ENCODE measurements at places on chromosomes 7 and 10. TPM values are rescaled to one million over a fixed set of nuclear protein-coding genes. Genes with fewer than 3 reads are reported as not detected.

DNA sequence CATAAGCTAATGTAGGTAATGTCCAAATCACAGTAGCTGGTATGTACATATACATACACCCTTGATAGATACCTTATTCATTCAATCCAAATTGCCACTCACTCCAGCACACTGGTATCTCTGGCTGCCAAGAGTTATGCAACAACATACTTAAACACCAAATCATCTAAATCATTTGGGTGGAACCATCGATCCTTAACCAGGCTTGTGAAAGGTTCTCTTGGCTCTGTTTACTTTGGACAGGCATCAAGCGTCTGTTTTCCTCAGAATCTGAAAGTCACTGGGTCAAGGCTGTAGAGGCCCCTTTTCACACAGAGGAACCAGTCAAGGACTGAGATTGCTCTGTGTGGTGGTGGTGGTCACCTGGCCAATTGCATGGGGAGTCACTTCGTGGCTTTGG, 24.6 kb downstream of the JAZF1 start:
- no peak for DNase-seq

DNA sequence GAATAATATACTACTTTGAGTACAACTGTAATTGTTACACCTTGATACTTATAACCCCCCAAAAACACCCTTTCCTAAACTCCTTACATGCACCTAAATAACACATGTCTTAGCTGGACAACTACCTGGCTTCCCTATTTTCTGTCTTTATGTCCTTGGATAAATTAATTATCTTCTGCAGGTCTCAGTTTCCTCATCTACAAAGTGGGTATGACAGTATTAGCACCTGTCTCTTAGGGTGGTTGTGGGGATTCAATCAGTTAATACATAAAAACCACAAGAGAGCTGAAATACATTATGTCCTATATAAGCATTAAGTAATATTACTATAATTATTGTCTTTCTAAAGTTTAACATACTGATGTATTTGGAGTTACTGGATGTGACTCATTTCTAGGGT, 10.8 kb downstream of the STEAP2 start:
- DNase-seq, result no peak

The OPN4 gene
- not detected for total RNA-seq

DNA sequence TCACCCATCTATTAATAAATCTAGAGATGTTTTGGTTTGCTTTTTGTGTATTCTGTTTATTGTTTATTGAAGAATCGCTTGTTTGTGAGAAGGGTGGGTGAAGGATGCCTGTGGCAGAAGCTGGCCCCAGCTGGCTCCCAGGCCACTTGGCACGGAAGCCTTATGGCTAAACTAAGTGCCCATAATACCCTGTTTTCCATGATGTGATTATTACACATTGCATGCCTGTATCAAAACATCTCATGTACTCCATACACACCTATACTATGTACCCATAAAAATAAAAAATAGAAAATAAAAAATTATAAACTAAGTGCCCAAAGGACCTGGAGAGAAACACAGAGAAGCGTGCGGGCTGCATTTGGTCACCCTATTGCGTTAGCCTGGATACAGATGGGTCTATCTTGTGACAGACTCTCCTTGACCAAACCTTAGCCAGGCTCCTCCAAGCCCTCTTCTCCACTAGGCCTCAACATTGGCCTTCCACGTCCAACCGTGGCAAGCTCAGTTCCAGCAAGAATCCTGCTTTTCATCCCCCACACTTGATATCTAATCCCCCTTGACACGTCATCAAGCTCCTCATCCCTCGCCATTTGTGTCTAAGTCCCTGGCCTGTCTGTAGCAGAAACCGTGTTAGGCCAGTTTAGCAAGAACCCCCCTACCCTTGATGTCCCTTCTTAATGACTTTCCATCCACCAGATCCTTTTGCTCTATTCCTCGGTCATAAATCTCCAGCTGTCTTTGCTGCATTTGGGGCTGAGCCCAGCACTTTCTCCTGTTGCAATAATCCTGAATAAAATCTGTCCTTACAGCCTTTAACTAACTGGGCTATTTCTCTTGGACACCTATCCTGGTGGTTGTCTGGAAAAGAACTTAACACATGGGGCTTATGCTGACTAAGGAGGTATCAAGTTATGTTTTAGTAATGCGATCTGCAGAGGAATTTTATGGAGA, 245.2 kb downstream of the TNS3 start:
- DNase-seq, result no peak

The CASP2 gene
- 12.6 TPM for total RNA-seq

The HOXA10 gene
- total RNA-seq, result not detected

The FOXP2 gene
- total RNA-seq, result 1.9 TPM

GRCh38 chr7:131502810-131503508, 53.5 kb downstream of the PODXL start:
- peak; percentile 86 for DNase-seq

GRCh38 chr10:8273749-8274148, 219.3 kb downstream of the GATA3 start:
- no peak for DNase-seq

The PIP gene
- total RNA-seq, result not detected

DNA sequence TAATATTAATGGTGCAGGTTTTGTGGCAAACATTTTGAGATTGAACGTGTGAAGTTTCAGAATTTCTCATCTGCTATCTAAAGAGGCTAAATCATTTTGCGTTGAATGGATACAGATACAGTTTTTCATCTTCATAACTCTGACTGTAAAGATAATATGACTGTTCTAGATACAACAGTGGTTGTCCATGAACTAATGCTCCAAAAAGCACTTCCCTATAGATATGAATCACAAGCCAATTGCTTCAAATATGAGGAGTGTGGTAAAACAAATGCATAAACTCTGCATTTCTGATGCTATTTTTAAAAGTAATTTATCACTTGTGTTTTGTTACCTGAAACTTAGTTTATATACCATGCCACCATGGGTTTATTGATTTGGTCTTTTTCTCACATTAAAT, 750.1 kb downstream of the MAGI2 start:
- no peak for DNase-seq

- no peak for DNase-seq
Observed at GRCh38 chr10:12849319-12850181, 152.0 kb downstream of the CCDC3 start.

All from cardiac septum (tissue), 1 donor.